MCF 10A (cell line): ENCODE measurements at places on chromosomes 1 and 21. TPM values are rescaled to one million over a fixed set of nuclear protein-coding genes. Genes with fewer than 3 reads are reported as not detected.

Gene NPHP4
- 14.4 and 15.0 TPM in 2 replicates for total RNA-seq

GRCh38 chr1:121418369-121419049 lies 233.7 kb downstream of the SRGAP2C start:
- H3K36me3 ChIP-seq, result no peaks in the 10 kb centered on the region
- no peaks in the 10 kb centered on the region for H3K4me1 ChIP-seq
- H3K27ac ChIP-seq, result no peak overlapping the region
- H3K27me3 ChIP-seq, result no peaks in the 10 kb centered on the region
- no peak for DNase-seq

Gene PDZK1
- total RNA-seq, result 0.20 and 0.61 TPM in 2 replicates

Gene TRABD2B
- total RNA-seq, result 0.96 and 2.6 TPM in 2 replicates

GRCh38 chr1:89888480-89889322 lies 67.9 kb downstream of the LRRC8D start:
- H3K27ac ChIP-seq, result no peak overlapping the region
- peaks cover 18% of the 10 kb centered on the region for H3K36me3 ChIP-seq
- H3K4me1 ChIP-seq, result peaks cover 63% of the 10 kb centered on the region
- no peak for DNase-seq

Gene NEK7
- total RNA-seq, result 51.1 and 54.4 TPM in 2 replicates

Gene KRTAP21-1
- total RNA-seq, result not detected in 2 replicates

GRCh38 chr1:167614851-167615250 lies 15.2 kb upstream of the RCSD1 start:
- H3K27ac ChIP-seq, result no peak overlapping the region
- H3K36me3 ChIP-seq, result peaks cover 7% of the 10 kb centered on the region
- no peaks in the 10 kb centered on the region for H3K27me3 ChIP-seq
- peaks cover 20% of the 10 kb centered on the region for H3K4me1 ChIP-seq
- DNase-seq, result no peak
- H3K4me3 ChIP-seq, result no peak overlapping the region

DNA sequence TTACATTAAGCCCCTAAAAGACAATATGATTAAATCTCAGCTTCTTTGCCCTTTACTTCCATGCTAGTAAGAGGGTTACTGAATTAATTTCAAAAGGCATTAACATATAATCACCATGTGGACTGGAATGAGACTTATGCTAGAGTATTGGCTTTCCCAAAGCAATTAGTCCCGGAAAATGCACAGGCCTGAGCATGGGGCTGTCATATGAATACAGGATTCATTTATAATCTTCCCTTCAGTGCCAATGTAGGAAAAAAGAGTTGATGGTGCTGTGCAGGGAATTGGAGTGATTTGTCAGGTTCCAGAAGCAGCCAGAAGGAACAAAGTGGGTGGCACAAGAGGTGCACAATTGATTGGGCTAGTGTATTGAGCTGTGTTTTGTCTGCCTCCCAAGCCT lies 199.0 kb upstream of the L1TD1 start:
- H3K36me3 ChIP-seq, result peaks cover 6% of the 10 kb centered on the region
- no peak overlapping the region for H3K27ac ChIP-seq
- no peak for DNase-seq
- H3K27me3 ChIP-seq, result no peaks in the 10 kb centered on the region
- H3K4me1 ChIP-seq, result no peaks in the 10 kb centered on the region

Gene SMYD3
- 21.4 and 26.9 TPM in 2 replicates for total RNA-seq

Gene CFAP126
- not detected in 2 replicates for total RNA-seq

Gene NPHS2
- total RNA-seq, result not detected in 2 replicates

Gene PKNOX1
- total RNA-seq, result 13.4 and 15.0 TPM in 2 replicates

Gene CLCNKB
- not detected in 2 replicates for total RNA-seq

- no peaks in the 10 kb centered on the region for H3K4me1 ChIP-seq
- H3K27me3 ChIP-seq, result peaks cover 17% of the 10 kb centered on the region
- H3K27ac ChIP-seq, result no peak overlapping the region
Observed at GRCh38 chr1:225943582-225943981, 2.6 kb upstream of the LEFTY2 start.

GRCh38 chr21:44458971-44459711 lies 3.8 kb downstream of the LRRC3 start:
- no peak overlapping the region for H3K27ac ChIP-seq
- no peaks in the 10 kb centered on the region for H3K36me3 ChIP-seq
- no peaks in the 10 kb centered on the region for H3K4me1 ChIP-seq
- DNase-seq, result no peak
- H3K27me3 ChIP-seq, result peaks cover 6% of the 10 kb centered on the region

GRCh38 chr1:147273409-147274336 lies 31.2 kb downstream of the CHD1L start:
- peaks cover 51% of the 10 kb centered on the region for H3K36me3 ChIP-seq
- H3K27me3 ChIP-seq, result no peaks in the 10 kb centered on the region
- peaks cover 14% of the 10 kb centered on the region for H3K4me1 ChIP-seq
- H3K4me3 ChIP-seq, result peak overlapping the region; percentile 55

DNA sequence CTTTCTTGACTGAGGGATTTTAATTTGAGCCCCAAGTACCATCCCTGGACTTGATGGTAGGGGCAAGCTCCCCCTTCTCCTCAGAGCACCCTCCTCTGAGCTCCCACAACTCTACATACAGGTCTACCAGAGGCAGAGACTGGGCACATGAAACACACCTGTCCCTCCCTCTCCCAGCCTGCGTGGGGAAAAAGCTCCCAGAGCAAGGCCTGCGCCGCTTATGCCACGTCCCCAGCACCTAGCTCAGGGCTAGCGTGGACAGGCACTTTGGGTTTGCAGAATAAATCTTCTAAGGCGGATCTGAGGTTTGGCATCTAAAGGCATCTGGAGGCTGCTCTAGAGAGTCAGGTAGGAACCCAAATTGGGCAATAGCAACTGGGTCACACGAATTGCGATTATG lies 7.5 kb upstream of the KNCN start:
- H3K27me3 ChIP-seq, result no peaks in the 10 kb centered on the region
- H3K4me1 ChIP-seq, result no peaks in the 10 kb centered on the region
- H3K36me3 ChIP-seq, result peaks cover 6% of the 10 kb centered on the region
- DNase-seq, result no peak
- H3K27ac ChIP-seq, result no peak overlapping the region

DNA sequence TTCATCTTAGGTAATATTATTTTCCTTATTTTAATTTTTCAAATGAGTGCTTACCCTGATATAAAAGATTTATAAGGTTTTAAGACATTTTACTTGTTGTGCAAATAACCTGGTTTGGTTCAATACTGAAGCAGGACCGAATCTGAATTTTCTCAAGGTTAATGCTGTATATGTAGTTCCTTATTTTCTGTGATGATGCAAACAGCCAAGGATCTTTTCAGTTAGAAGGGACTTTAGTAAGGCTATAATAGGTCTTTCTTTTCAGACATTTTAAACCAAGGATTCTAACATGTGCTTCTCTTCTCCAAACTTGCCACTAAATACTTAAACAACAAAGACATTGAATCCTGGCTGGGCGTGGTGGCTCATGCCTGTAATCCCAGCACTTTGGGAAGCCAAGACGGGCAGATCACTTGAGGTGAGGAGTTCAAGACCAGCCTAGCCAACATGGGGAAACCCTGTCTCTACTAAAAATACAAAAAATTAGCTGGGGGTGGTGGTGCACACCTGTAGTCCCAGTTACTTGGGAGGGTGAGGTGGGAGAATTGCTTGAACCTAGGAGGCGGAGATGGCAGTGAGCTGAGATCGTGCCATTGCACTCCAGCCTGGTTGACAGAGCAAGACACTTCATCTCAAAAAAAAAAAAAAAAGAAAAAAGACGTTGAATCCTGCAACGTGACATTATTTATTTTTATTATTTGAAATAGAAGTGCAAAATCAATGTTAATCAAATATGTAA lies 3.2 kb upstream of the ARPC5 start:
- DNase-seq, result no peak
- peaks cover 10% of the 10 kb centered on the region for H3K36me3 ChIP-seq
- H3K4me3 ChIP-seq, result no peak overlapping the region

Gene GJA5
- total RNA-seq, result 0.28 TPM in 1 of 2 replicates, not detected in the other
